ENCODE measurements at places on chromosomes 16 and 17. TPM values are rescaled to one million over a fixed set of nuclear protein-coding genes. Genes with fewer than 3 reads are reported as not detected.

QPRT gene
- 48.3 TPM for total RNA-seq

CEP131 gene
- total RNA-seq = 27.1 TPM

ANKRD40CL gene
- total RNA-seq = not detected

OTOA gene
- not detected for total RNA-seq

WFDC1 gene
- total RNA-seq = not detected

MT1A gene
- total RNA-seq = not detected

NPIPB2 gene
- total RNA-seq = 9.2 TPM

ADGRG1 gene
- 0.75 TPM for total RNA-seq

TM4SF5 gene
- total RNA-seq = not detected

TOM1L2 gene
- 15.2 TPM for total RNA-seq

BICDL2 gene
- total RNA-seq = not detected

TEX19 gene
- 0.39 TPM for total RNA-seq

GSG1L gene
- total RNA-seq = not detected

GUCY2D gene
- not detected for total RNA-seq

CCL23 gene
- total RNA-seq = not detected

TBC1D28 gene
- total RNA-seq = not detected

WDR59 gene
- 51.4 TPM for total RNA-seq

EVI2B gene
- total RNA-seq = 0.92 TPM

MILR1 gene
- total RNA-seq = not detected

PRSS21 gene
- not detected for total RNA-seq

TPPP3 gene
- total RNA-seq = 0.28 TPM

SLFN14 gene
- not detected for total RNA-seq

KRT23 gene
- total RNA-seq = not detected

RNFT1 gene
- 14.0 TPM for total RNA-seq
